ENCODE measurements at places on chromosomes 7 and 10.

GRCh38 chr7:130234078-130234477 lies 26.4 kb downstream of the SSMEM1 start:
- H3K4me3 ChIP-seq, result no peak overlapping the region
- no peak overlapping the region for H3K27ac ChIP-seq
- DNase-seq, result no peak
- H3K36me3 ChIP-seq, result no peaks in the 10 kb centered on the region
- H3K27me3 ChIP-seq, result peaks cover 13% of the 10 kb centered on the region

DNA sequence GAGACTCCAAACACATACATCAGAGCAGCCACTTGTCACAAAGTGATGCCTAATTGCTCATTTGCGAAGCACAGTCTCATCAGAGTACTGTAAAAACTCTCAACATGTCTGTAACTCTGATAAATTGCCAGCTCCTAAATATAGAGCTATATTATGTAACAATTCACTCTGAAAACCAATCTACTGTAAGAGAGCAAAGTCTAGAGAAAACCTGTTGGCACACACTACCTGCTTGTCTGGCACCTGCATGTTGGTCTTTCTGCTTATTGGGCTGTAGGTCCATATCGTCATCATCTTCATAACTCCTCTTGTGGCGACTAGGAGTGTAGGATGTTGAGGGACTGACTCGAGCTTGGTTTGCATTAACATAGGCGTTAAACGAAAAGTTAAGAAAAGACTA lies 19.8 kb downstream of the MCMBP start:
- H3K4me1 ChIP-seq, result no peaks in the 10 kb centered on the region
- H3K27me3 ChIP-seq, result no peaks in the 10 kb centered on the region
- peaks cover 38% of the 10 kb centered on the region for H3K36me3 ChIP-seq
- no peak overlapping the region for H3K4me3 ChIP-seq

DNA sequence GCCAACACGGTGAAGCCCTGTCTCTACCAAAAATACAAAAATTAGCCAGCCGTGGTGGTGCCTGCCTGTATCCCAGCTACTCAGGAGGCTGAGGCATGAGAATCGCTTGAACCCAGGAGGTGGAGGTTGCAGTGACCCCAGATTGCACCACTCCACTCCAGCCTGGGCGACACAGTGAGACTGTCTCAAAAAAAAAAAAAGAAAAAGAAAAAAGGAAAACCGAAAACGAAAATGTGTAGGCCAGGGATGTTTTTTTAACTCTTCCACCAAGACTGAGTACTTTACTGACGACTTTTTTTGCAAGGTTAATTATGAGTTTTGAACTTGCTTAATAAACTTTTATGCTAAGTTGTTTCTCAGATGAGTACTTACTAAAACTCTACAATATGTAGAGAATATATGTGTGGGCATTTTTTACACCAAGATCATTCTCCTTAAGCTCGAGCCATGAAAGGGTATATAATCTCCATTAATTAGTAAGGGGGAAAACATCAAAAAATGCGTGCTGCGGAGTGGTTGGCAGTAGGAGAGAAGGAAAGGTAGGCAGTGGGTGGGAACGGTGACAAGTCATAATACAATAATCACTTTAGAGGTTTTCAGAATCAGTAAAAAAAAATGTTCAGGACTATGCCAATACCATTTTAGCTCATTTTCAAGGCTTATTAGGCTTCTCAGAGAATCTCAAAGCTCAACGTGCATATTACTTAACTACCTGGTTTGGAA lies 8.6 kb upstream of the ADRB1 start:
- no peak overlapping the region for H3K27ac ChIP-seq
- H3K4me1 ChIP-seq, result peaks cover 11% of the 10 kb centered on the region
- no peak overlapping the region for H3K4me3 ChIP-seq
- DNase-seq, result no peak
- peaks cover 34% of the 10 kb centered on the region for H3K27me3 ChIP-seq

- peaks cover 10% of the 10 kb centered on the region for H3K27me3 ChIP-seq
- DNase-seq, result no peak
- no peak overlapping the region for H3K27ac ChIP-seq
Observed at GRCh38 chr10:86034710-86035109, 331.9 kb downstream of the GRID1 start.

DNA sequence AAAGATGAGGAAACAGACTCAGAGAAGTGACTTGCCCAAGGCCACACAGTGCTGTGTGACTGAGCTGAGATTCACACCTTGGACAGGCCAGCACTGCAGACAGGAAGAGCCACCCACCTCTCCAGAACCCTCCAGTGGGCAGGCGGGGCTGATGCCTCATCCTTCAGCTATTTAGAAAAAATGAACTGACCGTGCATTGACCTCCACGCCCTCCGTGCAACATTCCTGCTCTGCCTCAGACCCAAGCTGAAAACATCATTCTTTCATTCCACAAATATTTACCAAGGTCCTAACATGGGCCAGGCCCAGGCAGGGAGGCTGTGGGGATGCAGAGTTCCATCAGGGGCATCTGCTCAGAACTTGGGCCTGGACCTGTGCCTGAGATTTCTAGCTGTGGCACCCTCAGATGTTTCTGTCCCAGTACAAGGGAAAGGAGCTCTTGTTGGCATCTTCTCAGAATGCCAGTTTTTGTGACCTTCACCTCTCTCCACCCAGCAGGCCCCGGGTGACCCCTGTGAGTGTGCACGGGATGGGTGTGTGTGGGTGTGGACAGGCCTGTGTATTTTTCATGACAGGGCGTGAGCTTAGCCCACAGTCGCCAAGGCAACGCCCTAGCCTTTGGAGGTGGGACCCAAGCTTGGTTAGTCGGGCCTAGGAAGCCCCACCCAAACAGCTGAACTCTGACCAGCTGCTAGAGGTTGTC lies 6.5 kb downstream of the VSIR start:
- H3K27me3 ChIP-seq, result no peaks in the 10 kb centered on the region
- peak overlapping the region; percentile 97 for H3K27ac ChIP-seq
- H3K4me3 ChIP-seq, result peak overlapping the region; percentile 65
- peaks cover 69% of the 10 kb centered on the region for H3K4me1 ChIP-seq
- no peaks in the 10 kb centered on the region for H3K36me3 ChIP-seq
